ENCODE measurements at places on chromosomes 1 and 21.
A peak's percentile ranks its signal among the peaks of the same experiment; 100 is the strongest.

- no peak for DNase-seq
These were observed at the start of gene RAB13 for GRCh38 chr1:153985941-153986761. TSS of gene RAB13 (minus strand) at chr1:153986339. CDS start at chr1:153986236, 103 bp downstream.

GRCh38 chr1:19066874-19067181, 110.4 kb upstream of the IFFO2 start:
- no peak for DNase-seq

GRCh38 chr1:222061711-222062359, 319.9 kb upstream of the DUSP10 start:
- no peak for DNase-seq

GRCh38 chr21:41802684-41803083, 35.8 kb upstream of the RIPK4 start:
- DNase-seq = peak; percentile 27

DNA sequence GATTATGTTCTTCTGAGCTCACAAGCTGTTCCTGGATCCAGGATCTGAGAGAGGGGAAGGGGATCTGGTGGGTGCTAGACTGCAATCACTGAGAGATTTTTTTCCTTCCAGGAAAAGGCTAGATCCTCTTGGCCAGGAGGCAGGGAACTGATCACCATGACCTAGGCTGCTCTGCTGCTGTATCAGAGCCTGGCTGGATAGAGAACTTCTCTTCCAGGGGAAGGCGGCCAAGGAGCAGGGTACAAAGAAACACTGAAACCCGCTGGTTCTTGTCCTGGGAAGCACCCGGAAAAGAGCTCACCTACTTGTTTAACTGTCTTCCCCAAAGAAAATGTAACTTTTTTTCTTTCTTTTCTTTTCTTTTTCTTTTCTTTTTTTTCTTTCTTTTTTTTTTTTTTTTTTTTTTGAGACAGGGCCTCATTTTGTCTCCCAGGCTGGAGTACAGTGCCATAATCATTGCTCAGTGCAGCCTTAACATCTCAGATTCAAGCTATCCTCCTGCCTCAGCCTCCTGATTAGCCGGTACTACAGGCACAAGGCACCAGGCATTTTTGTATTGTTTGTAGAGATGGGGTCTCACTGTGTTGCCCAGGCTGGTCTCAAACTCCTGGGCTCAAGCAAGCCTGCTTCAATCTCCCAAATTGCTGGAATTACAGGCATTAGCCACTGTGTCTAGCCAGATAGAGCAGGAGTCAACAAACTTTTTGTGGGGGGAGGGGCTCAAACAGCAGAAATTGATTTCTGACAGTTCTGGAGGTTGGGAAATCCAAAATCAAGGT, 12.4 kb upstream of the RPS6KA1 start:
- no peak for DNase-seq

GRCh38 chr21:36964827-36965719, 1.4 kb downstream of the HLCS start:
- no peak for DNase-seq

DNA sequence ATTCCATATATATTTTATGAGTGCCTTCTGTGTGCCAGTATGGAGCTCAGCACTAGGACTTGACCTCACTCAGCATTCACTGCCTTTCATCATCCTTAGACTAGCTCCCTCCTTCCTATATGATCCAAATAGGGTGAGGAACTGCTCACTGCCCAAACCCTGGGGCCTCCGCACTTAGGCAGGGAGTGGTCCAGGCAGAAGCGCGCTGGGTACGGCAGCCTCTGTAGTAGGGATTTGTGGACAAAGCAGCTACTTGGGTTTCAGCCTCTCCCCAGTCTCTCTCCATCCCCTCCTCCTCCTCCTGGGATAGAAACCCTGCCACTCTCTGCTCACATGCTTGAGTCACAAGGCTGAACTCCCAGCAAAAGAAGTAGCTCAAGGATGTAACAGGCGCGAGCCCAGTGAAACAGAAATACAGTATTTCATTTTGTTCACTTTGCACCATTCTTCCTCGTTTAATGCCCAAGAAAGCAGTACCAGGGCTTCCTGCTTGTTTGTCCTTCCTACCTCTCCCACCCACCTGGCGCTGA, 32.9 kb downstream of the PLEKHA6 start:
- DNase-seq = no peak

DNA sequence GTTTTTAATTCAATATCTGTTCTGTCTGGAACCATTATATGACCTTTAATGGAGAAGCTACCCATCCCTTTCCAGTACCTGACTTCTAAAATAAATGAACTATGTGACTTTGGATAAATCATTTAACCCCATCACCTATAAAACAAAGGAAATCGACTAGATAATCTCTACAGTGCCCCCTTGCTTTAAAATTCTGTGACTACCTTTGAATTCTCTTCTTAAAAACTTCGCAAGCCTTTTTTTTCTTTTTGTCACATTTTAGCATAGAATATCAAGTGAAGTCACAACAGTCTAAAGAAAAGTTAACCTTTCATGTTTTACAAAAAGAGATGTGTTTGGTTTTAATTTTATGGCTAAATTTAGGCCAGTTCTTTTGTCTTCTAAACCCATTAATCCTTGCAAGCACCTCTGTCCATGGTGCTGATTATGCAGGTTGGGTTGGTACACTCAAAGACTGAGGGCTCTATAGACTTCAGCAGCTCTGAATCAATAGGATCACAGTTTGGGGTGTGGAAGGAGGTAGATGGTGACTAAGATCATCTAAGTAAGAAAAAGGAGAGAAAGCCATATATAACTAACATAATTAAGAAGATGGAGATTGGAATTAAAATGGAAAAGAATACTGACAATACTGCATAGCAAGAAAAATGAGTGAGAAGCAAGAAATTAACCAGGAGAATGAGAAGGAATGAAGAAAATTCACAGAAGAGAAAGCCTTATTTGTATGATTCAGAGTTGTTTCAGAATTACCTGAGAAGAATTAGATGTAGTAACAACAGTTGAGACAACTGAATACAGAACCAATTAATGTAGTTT, 59.2 kb downstream of the TBX15 start:
- no peak for DNase-seq
